Left ventricle myocardium inferior (tissue), 1 donor: ENCODE measurements at places on chromosomes 6 and 20. TPM values are rescaled to one million over a fixed set of nuclear protein-coding genes. Genes with fewer than 3 reads are reported as not detected.

The CEP85L gene
- 11.5 TPM for total RNA-seq

The HFE gene
- 3.4 TPM for total RNA-seq

- no peak overlapping the region for H3K4me3 ChIP-seq
- H3K27ac ChIP-seq: no peak overlapping the region
- H3K27me3 ChIP-seq: no peaks in the 10 kb centered on the region
Observed at GRCh38 chr6:123062670-123063069, 66.6 kb downstream of the CLVS2 start.

The PDE7B gene
- total RNA-seq: 12.6 TPM

- H3K36me3 ChIP-seq: peaks cover 5% of the 10 kb centered on the region
- no peak overlapping the region for H3K4me3 ChIP-seq
- H3K27ac ChIP-seq: no peak overlapping the region
- no peak for DNase-seq
Observed at GRCh38 chr6:157059781-157060180, 263.5 kb downstream of the TMEM242 start.

The DDO gene
- 37.6 TPM for total RNA-seq

DNA sequence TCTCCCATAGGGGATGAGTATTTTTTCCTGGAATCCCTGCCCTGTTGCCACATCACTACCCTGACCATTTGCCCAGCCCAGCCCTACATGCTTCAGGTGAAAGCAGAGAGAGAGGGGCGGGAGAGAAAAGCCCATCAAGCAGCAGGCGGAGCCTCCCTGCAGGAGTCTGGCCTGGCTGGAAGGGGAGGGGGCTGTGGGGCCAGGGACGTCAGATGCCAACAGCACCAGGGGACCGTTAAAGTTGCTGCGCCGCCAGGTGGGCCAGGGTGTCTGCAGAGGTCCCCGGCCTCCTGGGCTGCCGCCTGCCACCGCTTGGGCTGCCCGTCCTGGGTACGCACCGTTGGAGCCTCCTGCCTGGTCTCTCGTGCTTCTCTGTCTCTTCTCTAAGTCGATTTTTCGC lies 757 bp upstream of the R3HDML start:
- H3K4me3 ChIP-seq: no peak overlapping the region
- no peak for DNase-seq
- H3K36me3 ChIP-seq: no peaks in the 10 kb centered on the region
- H3K4me1 ChIP-seq: no peaks in the 10 kb centered on the region

The FNDC1 gene
- 1.8 TPM for total RNA-seq

DNA sequence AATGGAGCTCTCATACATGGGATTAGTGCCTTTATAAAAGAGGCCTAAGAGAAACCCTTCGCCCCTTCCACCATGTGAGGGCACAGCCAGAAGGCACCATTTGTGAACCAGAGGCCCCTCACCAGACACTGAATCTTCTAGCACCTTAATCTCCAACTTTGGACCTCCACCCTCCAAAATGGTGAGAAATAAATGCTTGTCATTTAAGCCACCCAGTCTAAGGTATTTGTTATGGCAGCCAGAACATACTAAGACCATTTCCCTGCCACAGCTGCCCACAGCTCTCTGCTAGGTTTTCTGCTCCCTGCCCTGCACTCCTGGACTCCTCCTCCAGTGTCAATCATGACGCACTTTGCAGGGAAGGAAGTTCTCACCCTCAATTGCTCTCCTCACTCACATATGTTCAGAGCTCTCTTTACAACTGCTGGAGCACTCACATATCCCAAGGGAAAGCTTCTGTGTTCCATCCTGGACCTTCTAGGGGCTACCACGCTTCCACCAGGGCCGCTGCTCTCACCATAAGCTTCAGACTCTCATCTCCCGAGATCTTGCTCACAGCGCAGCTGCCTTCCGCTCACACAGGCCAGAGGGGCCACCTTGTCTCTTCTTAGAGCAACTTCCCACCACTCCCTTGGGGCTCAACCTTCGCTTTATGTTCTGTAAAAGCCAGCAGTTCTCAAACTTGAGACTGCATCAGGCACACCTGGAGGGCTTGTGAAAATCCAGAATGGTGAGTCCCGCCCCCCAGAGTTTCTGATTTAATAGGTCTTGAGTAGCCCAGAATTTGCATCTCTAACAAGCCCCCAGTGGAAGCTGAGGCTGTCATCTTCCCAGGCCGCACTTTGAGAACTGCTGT lies 1.6 kb upstream of the LY86 start:
- peaks cover 32% of the 10 kb centered on the region for H3K4me1 ChIP-seq
- H3K27ac ChIP-seq: no peak overlapping the region
- no peaks in the 10 kb centered on the region for H3K36me3 ChIP-seq
- no peak for DNase-seq

The PRND gene
- total RNA-seq: not detected

- H3K27ac ChIP-seq: no peak overlapping the region
- no peaks in the 10 kb centered on the region for H3K4me1 ChIP-seq
- no peaks in the 10 kb centered on the region for H3K36me3 ChIP-seq
- H3K27me3 ChIP-seq: peaks cover 79% of the 10 kb centered on the region
- H3K4me3 ChIP-seq: no peak overlapping the region
Observed at GRCh38 chr20:22667198-22667597, 82.8 kb upstream of the FOXA2 start.

DNA sequence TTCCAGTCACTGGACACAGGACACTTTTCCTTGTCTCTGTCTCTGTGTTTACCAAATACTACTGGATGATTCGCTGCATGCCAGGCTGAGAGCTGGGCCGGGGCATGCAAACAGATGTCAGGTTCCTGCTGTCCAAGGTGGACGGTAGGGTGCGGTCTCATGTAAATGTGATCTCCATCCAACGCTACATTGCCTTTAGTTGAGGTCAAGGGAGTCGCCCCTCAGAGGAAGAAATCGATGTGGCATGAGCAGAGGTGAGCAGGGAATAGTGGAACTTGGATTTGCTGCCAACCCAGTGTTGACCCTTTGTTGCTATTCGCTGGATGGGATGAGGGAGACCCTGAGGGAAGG lies 9.8 kb upstream of the TOX2 start:
- H3K36me3 ChIP-seq: no peaks in the 10 kb centered on the region
- H3K27ac ChIP-seq: no peak overlapping the region
- H3K27me3 ChIP-seq: peaks cover 6% of the 10 kb centered on the region

The SSTR4 gene
- total RNA-seq: not detected

The TBXT gene
- not detected for total RNA-seq

The BPI gene
- total RNA-seq: not detected

The SCRT2 gene
- not detected for total RNA-seq

DNA sequence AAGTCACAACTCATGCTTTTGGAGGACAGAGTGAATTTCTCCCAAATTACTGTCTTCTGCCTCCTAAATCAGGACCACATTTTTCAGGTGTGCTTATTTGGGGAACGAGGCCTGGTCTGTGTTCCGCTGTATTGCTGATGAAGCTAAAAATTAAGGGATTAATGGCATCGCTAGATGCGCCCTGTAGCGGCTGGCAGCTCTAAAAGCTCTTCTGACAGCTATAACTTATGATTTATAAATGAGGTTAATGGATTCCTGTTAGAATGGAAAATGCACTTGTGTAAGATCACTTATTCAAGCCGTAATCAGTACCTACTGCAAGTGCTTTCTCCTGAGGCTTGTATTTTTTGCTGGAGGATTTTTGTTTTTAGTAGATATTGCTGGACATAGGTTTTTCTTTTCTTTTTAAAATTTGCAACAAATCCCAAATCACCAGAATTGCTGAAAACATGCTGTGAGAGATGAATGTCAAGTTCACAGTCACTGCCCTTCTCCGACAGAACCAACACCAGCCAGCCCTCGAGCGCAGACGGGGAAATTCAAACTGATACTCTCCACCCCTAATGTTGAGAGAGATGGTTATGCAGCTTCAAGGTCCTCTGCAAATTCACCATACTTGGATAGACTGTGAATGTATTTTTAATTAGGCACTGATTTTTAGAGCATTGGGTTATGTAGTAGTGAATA lies 49.1 kb downstream of the AKAP12 start:
- no peaks in the 10 kb centered on the region for H3K36me3 ChIP-seq
- peaks cover 47% of the 10 kb centered on the region for H3K4me1 ChIP-seq
- no peak overlapping the region for H3K27ac ChIP-seq
- H3K4me3 ChIP-seq: no peak overlapping the region
- peaks cover 6% of the 10 kb centered on the region for H3K27me3 ChIP-seq

- H3K27ac ChIP-seq: no peak overlapping the region
- no peak for DNase-seq
- no peaks in the 10 kb centered on the region for H3K36me3 ChIP-seq
- H3K27me3 ChIP-seq: no peaks in the 10 kb centered on the region
Observed at GRCh38 chr6:167652701-167653095, 174.0 kb upstream of the AFDN start.

The PTCRA gene
- not detected for total RNA-seq

The FLRT3 gene
- total RNA-seq: 0.05 TPM

DNA sequence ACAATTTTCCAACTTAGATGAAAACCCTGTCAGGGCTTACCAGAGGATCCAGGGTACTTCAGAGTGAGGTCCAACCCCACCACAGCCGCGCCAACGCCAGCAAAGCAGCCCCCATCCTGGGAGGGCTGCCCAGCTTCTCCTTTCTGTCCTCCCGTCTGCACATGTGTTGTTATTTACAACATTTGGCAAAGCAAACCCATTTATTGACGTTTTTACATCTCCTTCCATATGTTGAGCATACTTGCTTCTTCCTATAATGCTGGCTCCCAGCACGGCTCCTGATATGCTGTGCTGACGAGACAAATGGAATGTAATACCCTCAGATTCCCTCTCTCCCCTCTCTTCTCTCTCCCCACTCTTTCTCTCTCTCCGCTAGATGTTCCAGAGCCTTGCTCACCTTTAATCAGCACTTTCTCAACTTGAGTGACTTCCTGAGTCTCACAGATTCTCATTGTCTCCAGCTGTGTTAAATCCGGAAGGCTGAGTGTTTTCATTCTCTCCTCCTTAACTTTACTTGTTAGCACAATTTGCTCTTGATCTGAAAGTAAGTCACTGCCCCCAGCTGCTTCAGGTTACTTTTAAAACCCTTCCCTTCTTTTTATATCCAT lies 22.7 kb downstream of the RCAN2 start:
- no peak overlapping the region for H3K4me3 ChIP-seq
- H3K4me1 ChIP-seq: peaks cover 100% of the 10 kb centered on the region
- no peak for DNase-seq
- no peaks in the 10 kb centered on the region for H3K27me3 ChIP-seq
- H3K27ac ChIP-seq: peak overlapping the region; percentile 53
- H3K36me3 ChIP-seq: no peaks in the 10 kb centered on the region

GRCh38 chr6:29749308-29749662 lies 26.1 kb downstream of the HLA-F start:
- peak overlapping the region; percentile 89 for H3K27ac ChIP-seq
- peaks cover 45% of the 10 kb centered on the region for H3K4me1 ChIP-seq
- no peaks in the 10 kb centered on the region for H3K36me3 ChIP-seq
- H3K4me3 ChIP-seq: peak overlapping the region; percentile 83
- no peaks in the 10 kb centered on the region for H3K27me3 ChIP-seq
- no peak for DNase-seq

The SLC18B1 gene
- 2.7 TPM for total RNA-seq

DNA sequence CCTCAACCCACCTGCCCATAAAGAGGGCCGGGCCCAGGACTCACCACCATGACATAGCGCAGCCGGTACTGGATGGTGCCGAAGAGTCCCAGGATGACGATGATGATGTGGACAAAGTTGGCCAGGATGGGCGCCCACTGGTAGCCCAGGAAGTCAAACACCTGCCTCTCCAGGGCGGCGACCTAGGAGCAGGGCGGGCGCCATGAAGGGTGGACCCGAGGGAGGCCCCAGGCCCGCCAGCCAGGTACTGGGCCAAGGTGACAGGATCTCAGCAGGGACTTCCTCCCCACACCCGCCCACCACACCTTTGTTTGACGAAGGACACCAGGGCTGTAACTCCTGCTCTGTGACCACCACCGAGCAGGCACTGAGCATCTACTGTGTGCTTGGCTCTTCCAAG lies 4.4 kb downstream of the NKAIN4 start:
- H3K4me1 ChIP-seq: peaks cover 20% of the 10 kb centered on the region
- no peak for DNase-seq
- H3K27ac ChIP-seq: no peak overlapping the region
- H3K36me3 ChIP-seq: no peaks in the 10 kb centered on the region
- no peak overlapping the region for H3K4me3 ChIP-seq
- H3K27me3 ChIP-seq: peaks cover 98% of the 10 kb centered on the region

- no peaks in the 10 kb centered on the region for H3K36me3 ChIP-seq
- H3K27me3 ChIP-seq: no peaks in the 10 kb centered on the region
- no peak for DNase-seq
- peak overlapping the region; percentile 75 for H3K27ac ChIP-seq
- H3K4me3 ChIP-seq: no peak overlapping the region
Observed at GRCh38 chr6:168616816-168617765, 176.1 kb downstream of the SMOC2 start.

DNA sequence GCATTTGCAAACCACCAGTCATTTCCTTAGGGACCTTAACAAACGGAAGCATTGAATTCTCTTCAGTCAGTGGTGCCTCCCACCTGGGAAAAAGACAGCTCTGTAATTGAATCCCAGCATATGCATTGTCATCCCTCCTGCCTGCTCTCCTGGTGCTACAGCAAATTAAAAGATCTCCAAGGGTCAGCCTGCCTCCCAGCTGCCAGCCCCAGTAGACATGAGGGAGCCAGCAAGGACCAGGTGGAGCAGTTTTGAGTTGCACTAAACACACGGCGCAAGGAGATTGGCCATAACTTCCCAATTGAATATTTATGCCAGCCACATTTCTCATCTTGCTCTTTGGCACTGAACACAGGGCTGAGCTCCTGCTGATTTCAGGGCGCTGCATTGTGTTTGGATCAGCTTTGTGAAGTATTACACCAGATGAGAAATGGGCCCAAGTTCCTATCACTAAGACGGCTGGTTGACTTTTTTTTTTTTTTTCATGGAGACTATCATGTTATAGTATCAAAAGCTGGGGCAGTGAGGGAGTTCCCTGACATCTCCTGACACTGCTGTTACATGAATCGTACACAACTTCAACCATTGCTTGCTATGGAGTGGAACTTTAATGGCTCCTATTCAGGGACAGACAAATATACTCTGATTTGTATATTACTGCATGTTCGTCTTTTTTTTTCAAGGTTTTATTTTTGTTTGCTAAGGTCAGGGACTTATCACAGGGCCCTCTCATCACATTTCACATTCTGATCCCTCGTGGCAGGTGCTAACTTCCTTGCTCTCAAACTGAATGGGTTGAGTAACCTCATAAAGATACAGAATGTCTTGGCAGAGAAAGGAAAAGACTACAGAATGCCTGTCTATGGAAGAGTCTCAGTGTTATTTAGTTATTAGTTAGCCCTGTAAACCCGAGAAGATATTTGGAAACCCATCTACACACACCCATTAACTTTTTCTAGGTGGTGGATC lies 191.1 kb downstream of the EYA4 start:
- no peak for DNase-seq
- H3K27me3 ChIP-seq: no peaks in the 10 kb centered on the region
- H3K4me1 ChIP-seq: peaks cover 27% of the 10 kb centered on the region
- no peaks in the 10 kb centered on the region for H3K36me3 ChIP-seq
- peak overlapping the region; percentile 35 for H3K27ac ChIP-seq

DNA sequence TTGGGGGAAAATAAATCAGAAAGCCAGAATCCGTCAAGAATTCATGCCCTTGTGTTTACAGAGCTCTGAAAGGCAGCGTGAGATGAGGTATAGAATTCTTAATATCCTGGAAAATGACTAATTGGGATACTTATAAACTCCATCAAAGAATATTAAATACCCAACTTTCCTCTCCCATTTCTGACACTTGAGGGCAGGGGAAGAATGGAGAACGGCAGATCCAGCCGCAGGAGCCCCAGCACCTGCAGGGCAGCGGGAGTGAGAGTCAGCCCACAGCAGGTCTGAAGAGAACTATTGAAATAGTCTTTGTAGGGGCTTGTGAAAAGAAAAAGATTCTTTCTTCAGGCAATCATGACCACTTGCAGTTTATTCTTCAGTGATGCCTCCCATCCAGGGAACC lies 107.2 kb downstream of the AGPAT4 start:
- DNase-seq: no peak
- H3K27ac ChIP-seq: no peak overlapping the region
- H3K4me1 ChIP-seq: peaks cover 15% of the 10 kb centered on the region
- no peak overlapping the region for H3K4me3 ChIP-seq
- peaks cover 23% of the 10 kb centered on the region for H3K36me3 ChIP-seq
